ENCODE measurements at places on chromosomes 2 and 18. TPM values are rescaled to one million over a fixed set of nuclear protein-coding genes. Genes with fewer than 3 reads are reported as not detected.

The ORC4 gene
- 57.9 TPM for total RNA-seq

The MAP3K19 gene
- total RNA-seq: not detected

The CHRND gene
- not detected for total RNA-seq

DNA sequence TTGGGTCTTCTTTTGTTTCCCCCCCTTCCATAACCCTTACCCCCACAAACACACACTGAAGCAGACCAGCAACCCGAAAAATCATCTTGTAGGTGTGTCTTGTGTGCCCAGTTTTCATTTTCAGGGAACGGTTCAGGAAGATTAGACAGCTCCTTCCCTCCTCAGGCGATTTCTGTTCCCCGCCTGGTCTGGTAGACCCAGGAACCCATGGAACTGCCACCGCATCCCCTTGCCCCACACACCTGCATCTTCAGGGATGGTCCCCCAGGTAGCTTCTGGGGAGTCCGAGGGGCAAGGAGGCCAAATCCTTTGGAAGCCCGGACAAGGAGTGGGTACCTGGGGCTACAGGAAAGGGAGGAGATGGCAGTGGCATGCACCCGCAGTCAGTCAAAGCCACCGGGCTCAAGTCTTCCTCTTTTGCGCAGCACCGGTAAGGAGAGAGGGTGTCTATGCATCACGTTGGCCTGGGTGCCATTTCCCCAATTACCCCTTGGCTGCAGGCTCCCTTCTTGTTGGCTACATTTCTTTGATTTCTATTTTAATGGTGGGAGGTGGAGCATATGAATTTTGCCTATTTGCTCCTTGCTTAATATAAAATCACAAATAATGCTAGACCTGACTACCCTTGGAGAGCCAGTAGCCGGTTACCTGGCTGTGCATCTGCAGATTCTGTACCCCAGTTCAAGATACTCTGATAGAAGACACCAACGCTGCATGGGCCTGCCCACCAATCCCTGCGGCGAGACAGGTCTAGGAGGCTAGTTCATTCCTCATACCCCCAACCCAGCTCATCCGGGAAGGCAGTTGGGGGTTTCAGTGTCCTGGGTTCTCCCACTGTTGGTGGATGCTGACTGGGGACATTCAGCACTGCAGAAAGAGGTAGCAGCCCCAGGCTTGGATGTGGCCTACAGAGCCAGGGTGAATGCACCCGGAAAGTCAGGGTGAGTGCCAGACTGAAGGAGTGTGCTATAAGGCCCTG, 30.0 kb upstream of the ATP6V1B1 start:
- no peak for DNase-seq
- H3K4me1 ChIP-seq: peaks cover 20% of the 10 kb centered on the region
- no peak overlapping the region for H3K27ac ChIP-seq
- no peak overlapping the region for H3K4me3 ChIP-seq
- H3K27me3 ChIP-seq: peaks cover 23% of the 10 kb centered on the region

DNA sequence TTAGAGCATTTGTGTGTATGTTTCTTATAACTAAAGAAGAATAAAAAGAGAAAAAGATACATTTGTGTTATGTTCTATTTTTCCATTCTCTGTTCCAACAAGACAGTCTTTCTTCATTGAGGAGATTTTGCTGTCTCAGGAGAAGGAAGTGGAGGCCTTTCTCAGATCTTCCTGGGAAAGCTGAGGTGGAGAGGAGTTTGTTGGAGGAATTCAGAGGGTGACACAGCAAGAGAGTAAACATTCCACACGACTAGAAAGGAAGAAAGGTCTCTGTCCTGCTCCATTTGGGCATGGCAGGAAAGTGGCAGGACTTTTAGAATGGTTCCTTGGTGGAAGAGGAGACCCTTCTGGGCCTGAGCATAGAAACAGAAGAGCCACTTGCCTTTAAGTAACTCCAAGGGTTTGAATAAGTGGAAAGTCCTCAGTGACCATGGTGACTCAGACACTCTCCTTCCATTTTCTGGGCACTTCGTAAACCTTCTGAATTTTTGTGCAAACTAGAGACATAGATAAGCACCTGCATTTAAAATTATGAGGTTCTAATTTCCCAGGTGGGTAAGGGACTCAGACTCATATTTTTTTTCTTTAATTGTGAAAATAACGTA, 52.3 kb upstream of the COL5A2 start:
- DNase-seq: no peak
- no peak overlapping the region for H3K27ac ChIP-seq
- H3K4me1 ChIP-seq: peaks cover 4% of the 10 kb centered on the region
- no peak overlapping the region for H3K4me3 ChIP-seq
- H3K27me3 ChIP-seq: no peaks in the 10 kb centered on the region

GRCh38 chr2:74602586-74603281, 45.4 kb downstream of the M1AP start:
- no peak overlapping the region for H3K27ac ChIP-seq
- H3K27me3 ChIP-seq: no peaks in the 10 kb centered on the region
- no peak overlapping the region for H3K4me3 ChIP-seq
- no peaks in the 10 kb centered on the region for H3K4me1 ChIP-seq
- DNase-seq: no peak
